ENCODE measurements at places on chromosomes 5 and 9.

DNA sequence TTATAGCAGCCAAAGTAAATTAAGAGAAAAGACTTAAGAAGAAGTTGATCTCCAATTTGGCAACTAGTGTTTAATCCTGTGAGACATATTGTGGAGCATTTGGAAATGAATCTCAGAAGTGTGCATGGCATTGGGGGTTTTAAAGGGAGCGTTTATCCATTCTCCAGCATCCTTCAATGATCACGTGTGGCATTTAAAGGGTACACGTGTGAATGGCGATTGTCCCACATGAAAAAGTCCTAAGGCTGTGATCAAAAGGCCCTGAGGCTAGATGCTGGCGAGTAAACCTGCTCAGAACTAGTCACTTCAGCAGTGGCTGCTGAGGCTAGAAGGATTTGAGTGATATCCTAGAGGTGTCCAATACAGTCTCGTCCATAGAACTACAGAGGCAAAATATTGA, 315.6 kb upstream of the CDH9 start:
- DNase-seq: no peak

GRCh38 chr5:142491679-142492078, 166.9 kb upstream of the SPRY4 start:
- no peak for DNase-seq

- DNase-seq: no peak
These were observed 195.3 kb upstream of the KLF9 start for GRCh38 chr9:70609542-70610286.

DNA sequence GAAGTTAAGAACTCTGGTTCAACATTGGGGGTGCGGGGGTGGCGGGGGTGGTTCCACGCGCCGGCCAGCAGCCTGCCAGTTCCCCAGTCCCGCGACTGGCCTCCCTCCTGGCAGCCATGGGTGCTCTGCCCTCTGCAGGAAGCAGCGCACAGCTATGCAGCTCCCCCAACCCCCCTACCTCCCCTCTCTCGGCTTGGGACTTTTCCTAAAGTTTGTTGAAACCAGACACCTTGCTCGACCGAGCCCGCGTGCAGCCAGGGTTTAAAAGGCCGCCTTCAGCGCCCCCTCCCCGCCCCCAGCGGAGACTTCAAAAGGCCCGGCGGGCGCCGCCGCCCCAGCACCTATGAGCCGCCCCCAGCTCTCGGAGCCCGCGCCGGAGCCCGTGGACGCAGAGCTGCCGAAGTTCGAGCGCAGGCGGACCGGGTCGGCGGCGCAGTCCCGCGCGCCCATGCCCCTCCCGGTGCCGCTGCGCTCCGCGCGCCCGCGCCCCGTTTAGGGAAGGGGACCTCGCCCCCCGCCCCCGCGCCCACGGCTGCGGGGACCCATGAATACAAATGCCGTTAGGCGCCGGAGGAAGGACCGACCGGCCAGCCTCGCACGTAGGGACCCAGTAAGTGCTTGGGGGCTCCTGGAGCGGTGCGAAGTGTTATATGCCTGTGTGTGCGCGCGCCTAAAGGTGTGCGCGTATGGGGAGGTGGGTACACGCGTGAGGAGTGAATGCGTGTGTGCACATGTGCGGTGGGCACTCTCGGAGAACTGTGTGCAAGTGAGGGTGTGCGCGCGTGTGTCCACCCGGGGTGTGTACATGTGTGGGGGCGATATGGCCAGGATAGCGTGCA, 1.4 kb upstream of the COL27A1 start:
- no peak for DNase-seq

DNA sequence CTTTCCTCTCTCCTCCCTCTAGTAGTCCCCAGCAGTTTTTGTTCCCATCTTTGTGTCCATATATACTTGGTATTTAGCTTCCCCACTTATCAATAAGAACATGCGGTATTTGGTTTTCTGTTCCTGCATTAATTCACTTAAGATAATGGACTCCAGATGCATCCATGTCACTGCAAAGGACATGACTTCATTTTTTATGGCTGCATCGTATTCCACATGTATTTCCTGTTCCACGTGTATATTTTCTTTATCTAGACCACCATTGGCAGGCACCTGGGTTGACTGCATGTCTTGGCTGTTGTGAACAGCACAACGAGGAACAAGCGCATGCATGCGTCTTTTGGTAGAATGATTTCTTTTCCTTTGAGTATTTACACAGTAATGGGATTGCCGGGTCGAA, 6.2 kb downstream of the ZNF79 start:
- no peak for DNase-seq

- DNase-seq: no peak
These were observed at the start of gene AHRR for GRCh38 chr5:321230-321725. TSS of gene AHRR (plus strand) at chr5:321714. CDS start at chr5:343903, 22,189 bp downstream.
